ENCODE measurements at places on chromosomes 1 and 21.
A peak's percentile ranks its signal among the peaks of the same experiment; 100 is the strongest.

DNA sequence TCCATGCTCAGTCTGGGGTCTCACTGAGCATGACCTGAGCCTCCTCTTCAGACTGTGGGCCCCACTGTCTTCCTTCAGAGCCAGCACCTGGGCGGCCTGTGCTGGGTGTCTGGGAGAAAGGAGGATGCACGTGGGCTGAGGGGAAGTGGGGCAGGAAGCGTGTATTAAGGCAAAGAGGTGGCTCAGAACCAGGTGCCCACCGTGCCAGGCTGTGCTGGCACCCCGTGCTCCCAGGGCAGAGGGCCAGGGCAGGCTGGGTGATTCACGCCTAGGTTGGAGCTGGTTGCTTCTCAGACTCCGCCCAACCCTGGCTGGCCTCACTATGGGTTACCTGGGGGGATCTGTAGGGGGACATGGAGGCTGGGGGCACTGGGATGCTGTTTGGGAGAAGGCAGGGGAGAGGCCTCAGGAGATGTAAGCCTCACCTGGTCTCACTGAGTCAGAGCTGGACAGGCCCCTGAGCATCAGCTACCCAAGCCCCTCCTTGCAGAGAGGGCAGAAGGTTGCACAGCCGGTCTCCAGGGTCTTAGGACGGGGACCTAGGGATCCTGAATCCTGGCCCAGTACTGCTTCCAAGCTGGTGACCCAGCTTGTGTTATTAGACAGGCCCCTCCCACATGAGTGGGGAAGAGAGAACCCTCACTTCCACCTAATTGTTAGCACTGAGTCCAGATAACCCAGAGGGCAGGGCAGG lies 18.6 kb upstream of the PADI1 start:
- DNase-seq, result peak; percentile 81

DNA sequence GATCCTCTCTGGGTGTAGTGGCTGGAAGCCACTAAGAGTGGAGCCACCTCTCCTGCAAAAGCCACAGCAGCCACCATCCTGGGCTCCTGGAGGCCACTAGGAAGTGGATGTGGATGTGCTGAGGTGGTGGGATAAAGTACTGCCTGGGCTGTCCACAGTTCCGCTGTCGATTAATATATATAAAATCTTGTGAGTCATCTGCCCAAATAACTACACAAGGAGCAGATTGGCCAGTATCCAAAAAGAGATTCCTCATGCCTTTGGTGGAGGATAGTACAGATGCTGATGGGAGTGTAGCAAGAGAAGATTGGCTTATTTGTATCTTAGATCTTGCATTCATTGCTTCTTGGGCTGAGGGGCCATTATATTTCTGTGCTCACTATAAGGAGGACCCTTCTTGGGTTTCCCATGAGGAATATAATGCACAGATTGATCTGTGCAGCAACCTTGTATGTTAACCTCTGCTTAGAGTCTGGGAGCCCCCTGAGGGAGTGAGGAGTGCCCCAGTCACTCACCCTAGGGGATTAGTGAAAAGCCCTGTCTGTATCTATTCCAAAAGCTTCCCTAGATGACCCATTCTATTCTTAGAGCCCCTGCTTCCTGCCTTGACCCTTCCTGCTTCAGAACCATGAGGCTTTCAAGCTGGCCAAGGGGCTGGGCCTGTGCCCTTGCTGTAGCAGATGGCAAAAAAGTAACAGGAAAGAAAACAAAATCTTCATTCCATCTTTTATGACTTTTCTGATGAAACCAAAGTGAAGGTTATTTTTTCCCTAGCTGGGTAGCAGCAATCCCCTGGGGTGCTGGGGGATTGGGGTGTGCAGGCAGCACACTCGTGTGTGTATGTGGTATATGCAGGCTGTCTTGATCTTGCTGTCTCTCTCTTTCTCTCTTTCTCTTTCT lies 31.7 kb downstream of the RCSD1 start:
- no peak for DNase-seq

DNA sequence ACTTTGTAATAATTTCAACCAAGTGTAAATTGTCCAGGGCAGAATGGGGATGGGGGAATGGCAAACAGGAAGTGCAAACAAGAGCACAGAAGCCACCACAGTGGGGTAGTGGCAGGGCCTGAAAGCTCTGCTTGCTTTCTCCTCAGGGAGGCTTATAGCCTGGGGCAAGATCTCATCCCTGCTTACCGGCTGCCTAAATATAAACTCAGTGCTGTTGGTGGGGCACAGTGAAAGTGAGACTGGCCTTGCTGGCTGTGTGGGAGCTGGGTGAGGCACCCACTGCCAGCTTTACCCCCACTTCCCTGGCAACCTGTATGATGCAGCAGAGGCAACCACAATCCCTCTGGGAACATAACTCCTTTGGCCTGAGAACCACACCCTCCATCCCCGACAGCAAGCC lies 15.2 kb downstream of the STYXL2 start:
- no peak for DNase-seq

- no peak for DNase-seq
These were observed 46.0 kb downstream of the DIP2A start for GRCh38 chr21:46504666-46505065.

DNA sequence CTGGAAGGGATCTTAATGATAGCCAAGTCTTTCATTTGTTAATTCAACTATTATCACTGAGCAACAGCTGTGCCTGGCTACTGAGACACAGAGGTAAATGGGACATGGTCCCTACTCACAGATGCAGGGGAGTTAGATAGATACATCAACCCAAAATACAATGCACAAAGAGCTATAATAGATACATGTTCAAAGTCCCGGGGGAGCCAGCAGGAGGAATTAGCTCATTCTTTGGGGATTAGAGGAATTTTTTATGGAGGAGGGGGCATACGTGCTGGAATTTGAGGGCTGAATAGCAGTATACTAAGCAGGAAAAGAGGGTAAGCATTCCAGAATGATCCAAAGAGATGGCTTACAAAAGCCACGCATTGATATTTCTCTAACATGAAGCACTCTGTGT lies 34.6 kb downstream of the C8B start:
- no peak for DNase-seq

DNA sequence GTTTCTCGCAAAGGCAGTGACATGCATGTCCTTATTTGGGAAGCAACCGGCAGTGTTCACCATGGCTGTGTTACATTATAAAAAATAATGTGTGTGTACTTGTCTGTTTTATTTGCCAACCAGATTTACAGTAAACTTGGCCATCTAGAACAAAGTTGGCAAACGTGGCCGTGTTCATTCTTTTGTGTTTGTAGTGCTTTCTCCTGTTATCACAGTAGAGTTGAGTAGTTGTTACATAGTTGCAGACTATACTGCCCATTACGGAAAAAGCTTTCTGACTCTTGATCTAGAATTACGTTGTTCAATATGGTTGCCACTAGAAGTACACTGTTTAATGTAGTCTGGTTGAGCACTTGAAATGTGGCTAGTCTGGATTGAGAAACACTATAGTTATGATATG lies 19.4 kb downstream of the SOAT1 start:
- DNase-seq, result no peak

DNA sequence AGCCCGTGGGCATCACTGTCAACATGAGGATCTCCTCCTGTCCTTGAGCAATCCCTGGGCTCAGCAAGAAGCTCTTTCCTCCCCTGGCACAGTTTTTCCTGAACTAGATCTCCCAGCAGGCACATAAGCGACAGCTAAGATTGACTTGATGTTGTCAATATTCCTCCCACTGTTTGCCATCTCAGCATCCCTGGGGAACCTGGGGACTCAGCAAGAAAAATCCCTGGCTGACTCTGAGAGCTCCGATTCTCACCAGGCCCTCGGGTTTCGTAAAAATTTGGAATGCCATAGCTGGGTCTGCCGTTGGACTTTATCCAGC lies 687.2 kb downstream of the MATN1 start:
- no peak for DNase-seq
